Activated T-cell treated with anti-CD3 and anti-CD28 coated beads for 48 hours (primary cell): ENCODE measurements at places on chromosomes 7 and 10.
A peak's percentile ranks its signal among the peaks of the same experiment; 100 is the strongest.

GRCh38 chr7:26170663-26171062, 18.7 kb downstream of the NFE2L3 start:
- no peak for DNase-seq

DNA sequence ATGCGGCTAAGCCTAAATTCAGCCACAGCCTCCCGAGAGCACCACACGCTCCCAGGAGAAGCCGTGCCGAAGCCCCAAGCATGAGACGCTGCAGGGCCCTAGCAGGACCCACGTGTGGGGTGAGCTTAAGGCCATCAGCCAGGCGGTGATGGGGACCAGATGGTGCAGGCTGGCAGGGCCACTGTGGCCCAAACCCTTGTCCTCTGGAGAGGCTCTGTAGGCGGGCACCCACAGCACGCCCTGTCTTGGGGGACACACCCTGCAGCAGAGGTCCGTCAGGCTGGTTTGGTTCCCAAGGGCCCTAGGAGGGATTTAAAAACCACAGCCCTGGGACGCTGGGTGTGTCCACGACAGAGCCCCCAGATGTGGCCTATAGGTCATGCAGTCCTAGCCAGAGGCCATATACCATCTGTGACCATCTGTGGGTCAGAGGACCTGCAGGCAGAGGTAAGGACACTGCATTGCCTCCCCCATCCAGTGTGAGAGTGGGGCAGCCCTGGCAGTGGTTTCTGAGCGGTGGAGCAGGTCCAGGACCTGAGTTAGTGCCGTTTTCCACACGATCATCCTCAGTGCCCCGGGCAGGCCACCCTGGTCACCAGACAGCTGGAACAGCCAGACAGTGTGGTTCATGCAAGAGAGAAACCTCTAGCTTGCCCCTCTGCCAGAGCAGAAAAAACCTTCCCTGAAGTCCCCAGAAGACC, 39.6 kb upstream of the INPP5A start:
- DNase-seq, result no peak

- DNase-seq, result no peak
These were observed 6.5 kb downstream of the BAG3 start for GRCh38 chr10:119657725-119658124.

DNA sequence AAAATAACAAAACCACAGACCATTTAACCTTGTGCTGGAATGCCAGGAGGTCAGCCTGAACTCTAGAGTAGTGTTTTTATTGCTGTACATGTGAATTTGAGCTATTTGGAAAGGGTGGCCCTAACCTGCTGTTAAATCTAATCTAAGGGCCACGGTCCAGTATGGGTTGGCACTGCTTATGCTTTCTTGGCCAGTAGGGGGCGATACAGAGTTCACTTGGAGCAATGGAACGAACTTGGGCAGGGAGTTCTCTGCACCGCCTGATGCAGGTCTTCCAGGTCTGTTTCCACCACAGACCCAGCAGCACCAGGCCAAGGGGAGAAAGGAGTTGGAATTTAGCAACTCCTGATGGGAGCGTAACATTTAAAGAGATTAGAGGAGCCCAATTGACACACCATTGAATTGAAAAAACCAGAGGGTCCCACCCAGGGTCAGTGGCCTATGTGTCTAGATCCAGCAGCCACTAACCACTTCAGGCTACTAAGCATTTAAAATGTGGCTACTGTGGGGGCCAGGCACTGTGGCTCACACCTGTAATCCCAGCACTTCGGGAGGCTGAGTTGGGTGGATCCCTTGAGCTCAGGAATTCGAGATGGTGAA, 75.7 kb upstream of the EFCAB10 start:
- peak; percentile 59 for DNase-seq

- no peak for DNase-seq
These were observed 22.4 kb downstream of the ATXN7L1 start for GRCh38 chr7:105853931-105854419.
